Tibial nerve (tissue), 4 donors: ENCODE measurements at places on chromosomes 5 and 9.

DNA sequence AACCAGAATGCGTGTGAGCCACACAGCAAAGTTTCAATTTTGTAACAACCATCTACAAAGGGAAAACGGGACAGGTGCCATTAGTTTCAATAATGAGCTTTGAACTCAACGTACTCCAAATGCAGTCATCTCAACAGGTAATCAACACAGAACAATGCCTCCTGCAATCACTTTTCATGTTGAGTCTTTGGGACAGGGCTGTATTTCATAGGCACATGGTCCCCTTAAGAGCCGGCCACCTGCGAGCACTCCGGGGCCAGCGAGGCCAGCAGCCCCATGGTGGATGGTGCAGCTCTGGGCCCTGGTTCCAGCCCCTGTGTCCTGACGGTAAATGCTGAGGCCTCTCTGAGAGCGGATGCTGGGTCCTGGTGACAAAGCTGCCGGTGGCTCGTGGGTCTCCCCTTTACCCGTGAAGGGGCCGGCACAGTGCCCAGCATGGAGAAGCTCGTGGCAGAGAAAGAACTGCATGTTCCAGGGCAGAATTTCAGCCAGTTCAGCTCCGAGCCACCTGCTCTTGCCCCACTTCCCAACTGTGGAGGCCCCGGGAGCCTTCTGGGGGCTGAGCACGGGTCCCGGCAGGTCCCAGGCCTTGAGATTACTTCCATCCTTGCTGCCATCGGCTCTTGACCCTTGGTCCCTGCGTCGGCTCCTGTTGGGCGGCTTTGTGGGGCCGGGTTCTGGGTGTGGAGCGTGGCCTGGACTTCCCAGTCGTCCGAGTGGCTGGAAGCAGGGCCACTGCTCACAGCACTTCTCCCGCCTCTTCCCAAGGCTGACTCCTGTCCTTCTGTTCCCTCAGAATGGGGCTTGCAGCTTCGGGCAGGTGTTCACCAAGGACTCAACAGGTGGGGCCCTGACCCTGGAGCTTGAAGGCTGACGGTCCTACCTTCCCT is 26.1 kb upstream of the RNU6ATAC start:
- no peaks in the 10 kb centered on the region for H3K27me3 ChIP-seq
- no peaks in the 10 kb centered on the region for H3K36me3 ChIP-seq
- H3K4me1 ChIP-seq, result peaks cover 12% of the 10 kb centered on the region
- no peak overlapping the region for H3K4me3 ChIP-seq

- no peaks in the 10 kb centered on the region for H3K27me3 ChIP-seq
- no peak overlapping the region for H3K27ac ChIP-seq
- no peak for DNase-seq
- H3K4me3 ChIP-seq, result no peak overlapping the region
- no peaks in the 10 kb centered on the region for H3K36me3 ChIP-seq
Measured at GRCh38 chr5:43315263-43315662, 2.1 kb upstream of the HMGCS1 start.

DNA sequence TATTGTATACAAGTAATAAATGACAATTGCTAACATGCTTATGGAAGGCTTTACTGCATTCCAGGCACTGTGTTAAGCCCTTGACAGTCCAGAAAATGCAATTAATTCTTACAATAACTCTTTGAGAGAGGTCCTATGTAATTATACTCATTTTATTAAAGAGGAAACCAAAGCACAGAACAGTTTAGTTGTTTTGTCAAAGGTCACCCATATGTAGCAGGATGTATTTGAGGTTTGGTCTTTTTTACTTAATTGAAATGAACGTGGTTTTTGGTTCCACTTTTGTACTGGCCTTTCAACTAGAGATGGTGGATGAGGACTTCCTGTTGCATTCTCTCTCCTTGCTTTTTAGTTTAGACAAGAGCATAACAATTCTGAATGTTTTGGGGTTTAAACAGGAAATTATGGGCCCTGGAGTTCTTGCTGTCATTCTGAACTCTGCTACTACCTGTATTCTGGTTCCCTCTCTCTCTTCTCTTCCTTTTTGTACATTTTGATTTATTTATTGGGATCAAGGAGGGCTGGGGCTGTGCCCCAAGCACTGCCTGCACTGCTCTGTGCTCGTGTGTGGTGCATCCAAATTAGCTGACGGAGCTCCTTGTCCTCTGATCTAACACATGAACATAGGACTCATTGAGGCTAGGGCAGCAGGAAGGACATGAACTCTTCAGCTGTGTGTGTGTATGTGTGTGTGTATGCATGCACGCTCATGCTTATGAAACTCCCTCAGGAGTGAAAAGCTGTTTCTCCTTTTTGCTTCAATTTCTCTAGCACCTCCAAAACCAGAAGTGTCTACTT is 47.4 kb downstream of the SLC28A3 start:
- H3K27ac ChIP-seq, result no peak overlapping the region
- no peaks in the 10 kb centered on the region for H3K36me3 ChIP-seq
- no peak for DNase-seq
- H3K4me3 ChIP-seq, result no peak overlapping the region
- H3K4me1 ChIP-seq, result no peaks in the 10 kb centered on the region
- no peaks in the 10 kb centered on the region for H3K27me3 ChIP-seq

GRCh38 chr5:23864786-23865185 is 357.4 kb downstream of the PRDM9 start:
- H3K27me3 ChIP-seq, result no peaks in the 10 kb centered on the region
- H3K27ac ChIP-seq, result no peak overlapping the region
- no peaks in the 10 kb centered on the region for H3K4me1 ChIP-seq
- no peak overlapping the region for H3K4me3 ChIP-seq
- no peak for DNase-seq

- no peaks in the 10 kb centered on the region for H3K36me3 ChIP-seq
- H3K4me3 ChIP-seq, result no peak overlapping the region
- H3K27ac ChIP-seq, result no peak overlapping the region
- no peaks in the 10 kb centered on the region for H3K4me1 ChIP-seq
- no peak for DNase-seq
Measured at GRCh38 chr9:121703014-121703734, 51.7 kb downstream of the DAB2IP start.

DNA sequence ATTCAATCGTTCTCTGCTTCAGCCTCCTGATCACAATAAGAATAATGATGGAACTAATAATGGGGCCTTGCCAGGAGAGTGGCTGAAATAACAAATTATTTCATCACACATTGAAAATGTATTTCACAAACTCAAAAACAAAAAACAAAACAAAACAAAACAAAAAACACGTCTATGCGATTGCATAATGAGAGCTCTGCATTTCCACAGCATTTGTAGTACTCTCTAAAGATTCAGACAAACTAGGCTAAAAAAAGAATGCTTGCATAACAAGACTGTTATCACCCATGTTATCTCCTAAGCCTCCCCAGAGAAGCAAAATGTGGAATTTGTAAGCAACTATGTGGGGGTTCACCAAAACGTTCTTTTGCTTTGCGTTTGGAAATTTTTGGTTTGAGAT is 48.1 kb downstream of the PRELID2 start:
- no peak overlapping the region for H3K4me3 ChIP-seq
- no peaks in the 10 kb centered on the region for H3K27me3 ChIP-seq
- H3K36me3 ChIP-seq, result no peaks in the 10 kb centered on the region
- no peak overlapping the region for H3K27ac ChIP-seq

GRCh38 chr5:119829341-119829740 is 200.0 kb downstream of the FAM170A start:
- H3K27me3 ChIP-seq, result no peaks in the 10 kb centered on the region
- H3K27ac ChIP-seq, result no peak overlapping the region
- no peaks in the 10 kb centered on the region for H3K4me1 ChIP-seq
- no peak for DNase-seq
- no peaks in the 10 kb centered on the region for H3K36me3 ChIP-seq
- H3K4me3 ChIP-seq, result no peak overlapping the region

DNA sequence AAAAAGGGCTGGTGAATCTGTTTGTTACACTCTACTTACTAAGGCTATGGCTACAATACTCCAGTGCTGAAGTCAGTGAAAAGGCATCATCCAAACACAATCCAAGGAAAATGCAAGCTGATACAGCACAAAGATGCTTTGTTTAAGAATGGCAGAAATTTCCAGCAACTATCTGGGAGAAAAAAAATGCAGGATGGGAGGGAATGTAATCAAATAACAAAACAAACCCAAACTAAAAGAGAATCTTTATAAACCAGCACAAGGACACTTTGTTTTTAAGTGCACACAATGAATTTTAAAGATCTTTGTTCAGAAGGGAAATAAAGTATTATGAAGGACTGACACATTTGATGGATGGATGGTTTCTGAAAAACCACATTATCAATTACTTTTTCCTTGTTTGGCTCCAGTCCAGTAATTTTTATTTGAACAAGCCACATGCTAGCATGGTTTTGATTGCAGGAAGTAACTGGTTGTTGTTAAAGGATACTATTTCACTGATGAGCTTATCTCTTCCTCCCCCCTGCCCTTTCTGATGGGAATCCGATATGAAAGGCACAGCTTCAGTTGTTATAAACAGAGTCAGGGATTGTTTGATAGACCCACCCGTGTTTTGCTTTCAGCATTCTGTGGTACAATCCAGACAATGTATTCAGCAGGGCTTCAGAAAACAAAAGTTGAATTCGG is 12.1 kb upstream of the TLE4 start:
- no peak for DNase-seq
- H3K4me1 ChIP-seq, result no peaks in the 10 kb centered on the region
- no peaks in the 10 kb centered on the region for H3K27me3 ChIP-seq

GRCh38 chr9:97564291-97565175 is 63.1 kb downstream of the TMOD1 start:
- H3K27me3 ChIP-seq, result no peaks in the 10 kb centered on the region
- peak overlapping the region; percentile 53 for H3K27ac ChIP-seq
- peak; percentile 77 for DNase-seq
- H3K36me3 ChIP-seq, result no peaks in the 10 kb centered on the region

DNA sequence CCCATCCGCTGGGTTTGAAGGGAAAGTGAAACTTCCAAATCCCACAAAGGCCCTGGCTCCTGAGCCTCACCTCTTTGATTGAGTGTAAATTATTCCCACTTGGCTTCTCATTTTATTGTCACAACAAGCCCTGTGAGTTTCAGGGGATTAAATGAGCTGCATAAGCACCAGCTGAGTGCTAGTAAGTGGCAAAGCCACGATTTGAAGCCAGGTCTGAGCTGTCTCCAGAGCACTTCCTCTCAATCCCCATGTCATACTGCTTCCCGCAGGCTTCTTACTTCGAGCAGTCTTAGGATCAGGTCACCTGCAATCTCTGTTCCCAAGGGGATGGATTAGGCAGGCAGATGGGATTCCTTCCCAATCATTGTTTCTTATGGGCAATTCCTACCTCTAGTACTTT is 18.0 kb downstream of the RPS14 start:
- no peak overlapping the region for H3K4me3 ChIP-seq
- DNase-seq, result no peak
- no peaks in the 10 kb centered on the region for H3K27me3 ChIP-seq
- peaks cover 10% of the 10 kb centered on the region for H3K4me1 ChIP-seq

DNA sequence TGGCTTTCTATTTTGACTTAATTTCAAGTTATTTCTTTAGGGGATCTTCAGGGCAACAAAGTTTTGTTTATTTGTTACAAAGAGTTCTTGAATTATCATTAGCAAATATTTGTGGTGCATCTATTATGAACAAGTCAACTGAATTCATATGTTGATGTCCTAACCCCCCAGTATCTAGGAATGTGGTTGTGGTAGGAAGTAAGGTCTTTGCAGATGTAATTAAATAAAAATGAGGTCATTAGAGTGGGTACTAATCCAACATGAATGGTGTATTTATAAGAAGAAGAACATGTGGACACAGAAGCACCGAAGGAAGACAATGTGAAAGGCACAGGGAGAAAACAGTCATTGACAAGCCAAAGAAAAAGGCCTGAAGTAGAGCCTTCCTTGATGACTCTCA is 474.0 kb upstream of the DAB2 start:
- no peaks in the 10 kb centered on the region for H3K27me3 ChIP-seq
- no peaks in the 10 kb centered on the region for H3K36me3 ChIP-seq
- no peak overlapping the region for H3K4me3 ChIP-seq
- no peak overlapping the region for H3K27ac ChIP-seq

DNA sequence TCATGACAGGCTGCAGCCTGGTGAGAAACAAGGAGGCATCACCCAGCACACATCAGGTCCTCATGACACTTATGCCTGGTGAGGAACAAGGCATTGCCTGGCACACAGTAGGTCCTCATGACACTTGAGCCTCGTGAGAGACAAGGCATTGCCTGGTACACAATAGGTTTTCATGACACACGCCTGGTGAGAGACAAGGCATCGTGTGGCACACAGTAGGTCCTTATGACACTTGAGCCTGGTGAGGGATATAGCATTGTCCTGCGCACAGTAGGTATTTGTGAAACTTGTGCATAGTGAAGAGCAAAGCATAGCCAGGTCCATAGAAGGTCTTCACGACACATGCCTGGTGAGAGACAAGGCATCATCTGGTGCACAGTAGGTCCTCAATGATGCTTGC is 23.5 kb downstream of the WHRN start:
- DNase-seq, result no peak
- no peak overlapping the region for H3K4me3 ChIP-seq
- H3K36me3 ChIP-seq, result no peaks in the 10 kb centered on the region
- H3K4me1 ChIP-seq, result no peaks in the 10 kb centered on the region
- no peak overlapping the region for H3K27ac ChIP-seq

- no peaks in the 10 kb centered on the region for H3K36me3 ChIP-seq
- no peak overlapping the region for H3K27ac ChIP-seq
- DNase-seq, result no peak
- no peaks in the 10 kb centered on the region for H3K4me1 ChIP-seq
- H3K27me3 ChIP-seq, result no peaks in the 10 kb centered on the region
- no peak overlapping the region for H3K4me3 ChIP-seq
Measured at GRCh38 chr9:28853477-28853876, 1280.2 kb upstream of the C9orf72 start.

GRCh38 chr5:75046366-75047142 is 5.8 kb downstream of the GCNT4 start:
- DNase-seq, result no peak
- no peaks in the 10 kb centered on the region for H3K27me3 ChIP-seq
- no peaks in the 10 kb centered on the region for H3K36me3 ChIP-seq
- no peak overlapping the region for H3K27ac ChIP-seq
- H3K4me3 ChIP-seq, result no peak overlapping the region

GRCh38 chr9:114524247-114524681 is 19.0 kb upstream of the WHRN start:
- DNase-seq, result no peak
- H3K36me3 ChIP-seq, result no peaks in the 10 kb centered on the region
- H3K4me1 ChIP-seq, result no peaks in the 10 kb centered on the region

DNA sequence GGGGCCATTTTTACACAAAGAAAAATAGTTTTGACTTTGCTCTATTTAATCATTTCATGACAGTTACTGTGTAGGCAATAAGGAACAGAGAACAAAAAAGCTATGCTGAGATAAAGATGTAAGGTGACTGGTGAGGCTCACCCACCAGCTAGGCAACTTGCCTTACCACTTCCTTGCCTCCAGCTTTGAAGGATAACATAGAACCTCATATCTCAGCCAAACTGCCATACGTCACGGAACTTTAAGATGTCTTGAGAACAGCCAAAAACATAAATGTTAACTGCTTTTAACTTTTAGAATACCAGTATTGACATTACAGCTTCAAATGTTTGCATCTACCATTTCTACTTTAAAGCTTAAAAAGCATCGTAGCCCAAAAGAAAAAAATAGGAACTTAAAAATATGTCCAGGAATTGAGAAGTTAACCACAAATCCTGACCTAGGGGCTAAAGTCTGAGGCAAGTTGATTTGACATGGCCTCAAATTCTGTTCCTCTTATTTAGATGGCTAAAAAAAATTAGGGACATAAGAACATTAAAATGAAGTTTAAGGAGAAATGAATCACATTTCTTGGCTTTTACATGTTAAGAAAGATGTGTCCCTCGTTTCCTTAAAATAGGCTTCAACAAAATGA is 7.7 kb upstream of the GCNT4 start:
- DNase-seq, result no peak
- H3K27ac ChIP-seq, result no peak overlapping the region
- H3K36me3 ChIP-seq, result no peaks in the 10 kb centered on the region
- H3K27me3 ChIP-seq, result no peaks in the 10 kb centered on the region
- no peak overlapping the region for H3K4me3 ChIP-seq
- H3K4me1 ChIP-seq, result no peaks in the 10 kb centered on the region
